Ascending aorta (tissue), 2 donors: ENCODE measurements at places on chromosomes 3 and 15.

- DNase-seq: no peak
- no peaks in the 10 kb centered on the region for H3K36me3 ChIP-seq
- H3K27me3 ChIP-seq: no peaks in the 10 kb centered on the region
- H3K4me3 ChIP-seq: no peak overlapping the region
- H3K27ac ChIP-seq: no peak overlapping the region
Observed at GRCh38 chr3:62027241-62027640, 346.1 kb downstream of the FEZF2 start.

GRCh38 chr15:72112116-72112515 is 5.8 kb downstream of the MYO9A start:
- H3K4me3 ChIP-seq: no peak overlapping the region
- no peaks in the 10 kb centered on the region for H3K36me3 ChIP-seq

DNA sequence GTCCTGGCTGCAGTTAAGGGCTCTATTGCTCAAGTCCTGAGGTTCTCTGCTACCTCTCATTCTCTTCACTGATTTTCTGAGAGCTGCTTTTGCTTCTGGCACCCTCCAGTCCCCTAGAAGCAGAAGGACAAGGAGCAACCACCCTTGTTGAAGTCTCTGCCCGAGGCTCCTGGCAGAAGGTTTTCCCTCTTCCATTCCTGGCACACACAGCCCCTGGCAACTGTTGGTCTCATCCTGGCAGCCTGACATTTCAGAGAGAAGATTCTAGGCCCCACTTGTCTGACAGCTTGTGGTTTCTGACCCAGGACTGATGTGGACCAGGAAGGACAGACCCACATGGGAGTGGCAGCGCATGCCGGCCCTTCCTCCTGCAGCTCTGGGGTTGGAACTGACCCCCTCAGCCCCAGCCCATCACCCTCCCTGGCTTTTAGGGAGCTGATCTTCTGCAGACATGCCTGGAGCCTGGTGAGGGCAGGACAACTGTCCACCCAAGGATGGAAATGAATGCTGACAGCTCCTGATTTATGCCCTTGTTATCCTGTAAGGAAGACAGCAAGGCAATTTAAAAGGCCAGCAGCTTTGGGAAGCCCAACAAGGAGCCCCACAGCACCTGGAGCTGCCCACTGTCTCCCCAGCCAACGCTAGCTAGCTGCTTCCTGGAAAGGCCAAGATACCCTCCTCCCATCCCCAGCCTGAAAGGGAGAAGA is 13.0 kb upstream of the NTRK3 start:
- H3K27ac ChIP-seq: no peak overlapping the region
- no peaks in the 10 kb centered on the region for H3K4me1 ChIP-seq
- H3K36me3 ChIP-seq: no peaks in the 10 kb centered on the region

GRCh38 chr3:148707601-148708380 is 10.1 kb downstream of the AGTR1 start:
- no peak overlapping the region for H3K4me3 ChIP-seq
- H3K27me3 ChIP-seq: no peaks in the 10 kb centered on the region
- no peaks in the 10 kb centered on the region for H3K4me1 ChIP-seq
- no peaks in the 10 kb centered on the region for H3K36me3 ChIP-seq

DNA sequence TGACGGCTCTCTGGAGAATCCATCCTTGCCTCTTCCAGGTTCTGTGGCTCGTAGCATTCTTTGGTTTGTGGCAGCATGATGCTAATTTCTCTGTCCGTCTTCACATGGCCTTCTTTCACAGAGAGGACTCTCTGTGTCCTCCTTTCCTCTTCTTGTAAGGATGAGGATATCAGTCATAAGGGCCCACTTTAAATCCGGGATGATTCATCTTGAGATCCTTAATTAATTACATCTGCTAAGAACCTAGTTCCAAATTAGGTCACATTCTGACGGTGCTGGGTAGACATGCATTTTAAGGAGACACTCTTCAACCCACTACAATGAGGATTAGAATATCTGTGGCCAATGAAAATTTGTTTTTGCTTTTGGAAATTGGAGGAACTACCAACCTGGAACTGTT is 15.7 kb upstream of the GXYLT2 start:
- no peak for DNase-seq
- H3K4me1 ChIP-seq: no peaks in the 10 kb centered on the region
- H3K27ac ChIP-seq: no peak overlapping the region
- H3K27me3 ChIP-seq: no peaks in the 10 kb centered on the region
- H3K4me3 ChIP-seq: no peak overlapping the region

GRCh38 chr3:189103208-189103607 is 68.6 kb upstream of the TPRG1 start:
- H3K27ac ChIP-seq: no peak overlapping the region
- no peak for DNase-seq
- no peak overlapping the region for H3K4me3 ChIP-seq
- H3K4me1 ChIP-seq: no peaks in the 10 kb centered on the region

GRCh38 chr15:101479342-101479845 is 10.1 kb downstream of the PCSK6 start:
- H3K36me3 ChIP-seq: no peaks in the 10 kb centered on the region
- H3K4me3 ChIP-seq: no peak overlapping the region
- H3K27me3 ChIP-seq: no peaks in the 10 kb centered on the region
- H3K4me1 ChIP-seq: no peaks in the 10 kb centered on the region

DNA sequence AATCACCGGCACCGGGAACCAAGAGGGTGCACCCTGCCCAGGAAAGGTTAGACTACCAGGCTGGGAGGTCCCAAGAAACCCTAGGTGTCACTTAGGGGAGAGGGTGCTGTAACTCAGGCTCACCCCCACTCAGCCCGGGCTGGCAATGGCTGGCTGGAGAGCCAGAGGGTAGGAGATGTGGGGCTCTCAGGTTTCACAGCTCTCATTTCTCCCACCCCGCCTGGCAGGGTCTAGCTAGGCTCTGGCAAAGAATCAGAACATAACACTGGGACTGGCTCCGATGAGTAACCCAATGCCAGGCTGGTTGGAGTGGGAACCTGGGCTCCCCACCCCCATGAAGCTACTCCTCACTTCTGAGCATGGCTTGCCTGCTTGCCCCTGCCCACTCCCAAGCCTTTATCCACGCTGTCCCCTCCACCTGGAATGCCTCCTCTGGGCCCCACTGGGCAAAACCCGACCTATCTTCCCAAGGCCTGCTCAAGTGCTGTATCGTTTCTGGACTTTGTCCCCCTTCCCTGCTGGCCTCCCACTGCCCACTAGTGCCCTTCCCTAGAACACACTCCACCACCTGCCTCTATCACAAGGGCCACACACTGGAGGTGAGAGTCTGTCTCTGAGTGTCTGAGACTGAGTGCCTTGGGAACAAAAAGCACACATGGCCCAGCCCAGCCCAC is 2.0 kb downstream of the CIB2 start:
- H3K4me3 ChIP-seq: no peak overlapping the region
- DNase-seq: no peak
- peak overlapping the region; percentile 25 for H3K27ac ChIP-seq

DNA sequence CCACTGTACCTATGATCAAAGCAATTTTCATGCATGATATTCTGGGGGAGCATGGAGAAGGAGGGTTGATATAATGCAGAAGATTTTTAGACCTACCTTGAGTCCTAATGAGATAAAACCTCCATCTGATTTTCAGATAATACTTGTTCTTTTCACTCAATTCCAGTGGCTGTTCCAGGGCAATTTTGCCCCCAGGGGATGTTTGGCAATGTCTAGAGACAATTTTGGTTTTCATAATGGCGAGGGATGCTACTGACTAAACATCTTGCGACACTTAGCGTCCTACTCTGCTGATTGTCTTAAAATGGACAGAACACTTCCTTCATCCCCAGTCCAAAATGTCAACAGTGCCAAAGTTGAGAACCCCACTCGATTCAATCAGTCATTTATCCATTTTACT is 26.6 kb downstream of the AGBL1 start:
- no peaks in the 10 kb centered on the region for H3K36me3 ChIP-seq
- H3K27me3 ChIP-seq: no peaks in the 10 kb centered on the region
- H3K4me3 ChIP-seq: no peak overlapping the region
- H3K27ac ChIP-seq: no peak overlapping the region

GRCh38 chr15:57566834-57567233 is 24.9 kb upstream of the MYZAP start:
- H3K4me3 ChIP-seq: no peak overlapping the region
- H3K36me3 ChIP-seq: no peaks in the 10 kb centered on the region
- H3K27ac ChIP-seq: no peak overlapping the region
- no peaks in the 10 kb centered on the region for H3K4me1 ChIP-seq
- no peak for DNase-seq

DNA sequence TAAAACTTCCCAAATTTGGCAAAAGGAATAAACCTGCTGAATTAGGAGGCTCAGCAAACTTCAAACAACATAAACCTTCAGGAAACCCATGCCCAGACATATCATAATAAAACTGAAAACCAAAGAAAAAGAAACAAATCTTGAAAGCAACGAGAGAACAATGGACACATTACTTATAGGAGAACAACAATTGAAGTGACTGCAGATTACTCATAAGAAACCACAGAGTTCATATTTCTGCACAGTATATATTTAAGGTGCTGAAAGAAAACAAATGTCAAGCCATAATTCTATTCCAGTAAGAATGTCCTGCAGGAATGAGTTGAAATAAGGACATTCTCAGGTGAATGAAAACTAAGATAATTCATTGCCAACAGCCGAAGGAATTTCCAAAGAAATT is 80.8 kb upstream of the PROK2 start:
- DNase-seq: no peak
- H3K36me3 ChIP-seq: no peaks in the 10 kb centered on the region
- H3K27ac ChIP-seq: no peak overlapping the region
- no peak overlapping the region for H3K4me3 ChIP-seq
- no peaks in the 10 kb centered on the region for H3K4me1 ChIP-seq
- no peaks in the 10 kb centered on the region for H3K27me3 ChIP-seq

GRCh38 chr15:51193526-51193925 is 98.8 kb upstream of the TNFAIP8L3 start:
- H3K27ac ChIP-seq: peak overlapping the region; percentile 84
- H3K4me1 ChIP-seq: peaks cover 7% of the 10 kb centered on the region
- no peak overlapping the region for H3K4me3 ChIP-seq
- no peaks in the 10 kb centered on the region for H3K27me3 ChIP-seq
- H3K36me3 ChIP-seq: no peaks in the 10 kb centered on the region
- DNase-seq: no peak

DNA sequence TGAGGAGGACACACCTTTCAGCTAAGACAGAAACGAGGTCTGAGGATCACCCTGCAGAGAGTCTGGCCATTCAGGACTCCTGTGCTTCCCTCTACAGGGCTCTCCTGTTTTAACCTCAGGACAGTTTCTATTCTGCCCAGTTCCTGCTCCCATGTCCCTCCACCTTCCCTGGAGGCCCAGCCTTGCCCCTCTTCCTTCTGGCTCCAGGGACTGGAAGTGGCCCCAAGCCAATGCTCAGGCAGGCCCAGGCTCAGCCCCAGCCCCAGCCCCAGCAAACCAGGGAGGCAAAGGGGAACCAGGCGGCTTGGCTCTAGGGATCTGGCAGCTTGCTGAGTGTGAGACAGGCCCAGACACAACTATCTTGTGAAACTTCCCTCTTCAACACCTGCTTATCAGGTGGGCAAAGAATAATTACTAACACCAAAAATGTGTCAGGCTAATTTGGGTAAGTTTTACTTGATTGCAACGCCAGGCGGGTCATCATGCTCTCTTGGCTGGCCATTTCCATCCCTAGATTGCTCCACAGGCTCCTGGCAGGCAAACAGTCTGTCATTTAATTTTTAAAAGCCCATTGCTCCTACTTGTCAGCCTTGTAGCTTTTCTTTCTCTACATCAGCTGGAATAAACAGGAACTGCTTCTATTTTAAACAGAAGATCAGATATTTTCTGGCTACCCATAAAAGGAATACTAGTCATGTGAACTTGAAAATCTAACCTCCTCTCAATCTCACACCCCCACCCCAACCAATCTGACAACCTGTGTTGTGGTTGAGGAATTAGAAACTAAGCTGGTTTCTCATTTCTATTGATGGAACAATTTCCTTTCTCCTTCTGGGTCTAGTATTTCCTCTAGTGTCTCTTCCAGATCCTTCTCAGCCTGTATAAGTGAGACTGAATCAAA is 33.5 kb downstream of the UPK1B start:
- H3K36me3 ChIP-seq: peaks cover 5% of the 10 kb centered on the region
- H3K27me3 ChIP-seq: no peaks in the 10 kb centered on the region
- no peak for DNase-seq
- H3K4me3 ChIP-seq: no peak overlapping the region

GRCh38 chr3:42188376-42188775 is 77.6 kb downstream of the CCK start:
- no peaks in the 10 kb centered on the region for H3K27me3 ChIP-seq
- peaks cover 10% of the 10 kb centered on the region for H3K4me1 ChIP-seq
- H3K27ac ChIP-seq: no peak overlapping the region

GRCh38 chr15:94535298-94536048 is 304.1 kb downstream of the MCTP2 start:
- no peaks in the 10 kb centered on the region for H3K27me3 ChIP-seq
- no peaks in the 10 kb centered on the region for H3K36me3 ChIP-seq

DNA sequence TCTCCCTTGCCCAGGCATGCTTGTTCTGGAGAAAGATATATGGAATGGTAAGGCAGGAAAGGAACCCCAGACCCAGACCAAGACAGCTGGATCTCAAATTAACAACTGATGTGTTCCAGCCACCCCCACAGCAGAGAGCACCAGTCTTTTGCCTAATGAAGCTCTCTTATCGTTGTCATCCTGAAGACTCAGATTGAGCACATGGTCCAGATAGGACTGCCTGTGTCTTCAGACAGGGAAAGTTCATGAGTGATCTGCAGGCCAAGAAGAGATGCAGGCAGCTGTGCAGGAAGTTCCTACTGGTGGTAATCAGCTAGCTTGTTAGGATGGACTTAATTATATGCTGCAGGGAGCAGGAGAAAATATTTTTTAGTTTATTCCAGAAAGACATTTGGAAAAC is 53.3 kb downstream of the PPP2R3A start:
- H3K27me3 ChIP-seq: no peaks in the 10 kb centered on the region
- H3K27ac ChIP-seq: no peak overlapping the region
- peaks cover 8% of the 10 kb centered on the region for H3K4me1 ChIP-seq
- no peak for DNase-seq

DNA sequence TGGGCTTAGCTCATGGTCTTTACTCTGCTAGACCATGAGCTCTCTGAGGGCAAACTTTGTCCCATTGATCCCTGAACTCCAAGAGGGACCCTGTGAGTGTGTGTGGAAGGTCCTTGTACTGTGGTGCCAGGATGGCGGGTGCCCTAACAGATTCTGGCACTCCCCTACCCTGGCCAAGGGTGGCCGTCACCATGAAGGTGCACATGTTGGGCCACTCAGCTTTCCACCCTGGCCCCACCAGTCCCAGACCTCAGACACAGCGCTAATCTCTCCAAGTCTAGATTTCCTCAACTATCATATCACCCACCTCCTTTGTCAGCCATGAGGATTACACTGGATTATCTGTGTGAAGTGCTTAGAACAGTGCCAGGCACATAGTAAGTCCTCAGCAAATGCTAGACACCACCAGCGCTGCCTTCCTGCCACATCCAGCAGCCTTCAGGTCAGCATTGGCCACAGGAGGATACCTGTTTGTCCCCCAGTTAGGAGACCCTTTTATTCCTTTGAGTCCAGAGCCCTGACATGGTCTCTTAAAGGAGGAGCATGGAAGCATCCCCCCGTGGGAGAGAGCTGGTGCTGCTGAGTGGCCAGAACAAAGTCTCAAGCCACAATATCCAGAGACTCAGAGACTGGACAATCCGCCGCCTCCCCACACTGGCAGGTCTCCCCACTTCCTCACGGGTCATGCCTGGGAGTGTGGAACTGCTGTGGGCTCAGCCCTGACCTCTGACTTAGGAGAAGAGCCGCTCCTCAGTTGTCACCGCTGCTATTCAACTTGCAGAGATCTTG is 44.5 kb upstream of the SLCO2A1 start:
- no peak for DNase-seq
- no peaks in the 10 kb centered on the region for H3K27me3 ChIP-seq
- H3K4me1 ChIP-seq: no peaks in the 10 kb centered on the region
- H3K36me3 ChIP-seq: no peaks in the 10 kb centered on the region
- no peak overlapping the region for H3K4me3 ChIP-seq

- no peak overlapping the region for H3K4me3 ChIP-seq
- H3K27me3 ChIP-seq: no peaks in the 10 kb centered on the region
- peak overlapping the region; percentile 2 for H3K27ac ChIP-seq
- H3K36me3 ChIP-seq: no peaks in the 10 kb centered on the region
- peaks cover 8% of the 10 kb centered on the region for H3K4me1 ChIP-seq
- no peak for DNase-seq
Observed at GRCh38 chr3:66469220-66469640, 31.6 kb downstream of the LRIG1 start.
